Stimulated activated CD8-positive, alpha-beta memory T cell treated with anti-CD3 and anti-CD28 coated beads, Interleukin-4, amount 100 ng/mL, for 1 hour (primary cell): ENCODE measurements at places on chromosomes 5 and 9.

DNA sequence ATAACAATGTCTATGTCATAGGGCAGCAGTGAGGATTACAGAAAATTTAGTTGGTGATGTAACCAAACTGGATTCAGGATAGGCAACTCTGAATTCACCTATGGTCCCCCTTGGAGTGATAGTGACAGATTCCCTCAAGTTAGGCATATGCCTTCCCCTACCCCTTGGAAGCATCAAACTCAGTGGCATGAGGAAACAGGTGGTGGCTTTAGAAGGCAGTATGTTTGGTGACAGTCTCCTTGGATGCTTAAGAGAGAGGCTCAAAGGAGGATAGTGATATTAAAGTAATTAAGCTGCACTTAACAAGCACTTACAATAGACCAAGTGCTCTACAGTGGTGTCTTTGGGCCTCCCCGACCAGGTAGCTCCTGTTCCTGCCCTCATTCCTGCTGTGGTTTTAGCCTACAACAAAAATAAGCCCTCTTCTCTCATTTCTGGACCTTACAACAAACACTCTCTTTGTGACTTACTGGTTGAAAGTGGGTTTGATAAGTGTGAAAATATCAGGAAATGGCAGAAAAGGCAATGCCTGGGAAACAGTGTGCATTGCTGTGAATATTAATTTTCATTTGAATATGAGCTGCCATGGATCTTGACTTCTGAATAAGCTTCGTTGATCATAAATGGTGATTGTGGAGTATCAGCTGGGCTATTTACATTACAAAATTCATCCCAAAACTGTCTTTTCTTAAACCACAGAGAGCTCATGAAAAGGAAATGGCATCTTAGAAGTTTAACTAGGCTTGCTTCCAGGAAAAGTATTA is 29.2 kb downstream of the NR4A3 start:
- no peak for DNase-seq

DNA sequence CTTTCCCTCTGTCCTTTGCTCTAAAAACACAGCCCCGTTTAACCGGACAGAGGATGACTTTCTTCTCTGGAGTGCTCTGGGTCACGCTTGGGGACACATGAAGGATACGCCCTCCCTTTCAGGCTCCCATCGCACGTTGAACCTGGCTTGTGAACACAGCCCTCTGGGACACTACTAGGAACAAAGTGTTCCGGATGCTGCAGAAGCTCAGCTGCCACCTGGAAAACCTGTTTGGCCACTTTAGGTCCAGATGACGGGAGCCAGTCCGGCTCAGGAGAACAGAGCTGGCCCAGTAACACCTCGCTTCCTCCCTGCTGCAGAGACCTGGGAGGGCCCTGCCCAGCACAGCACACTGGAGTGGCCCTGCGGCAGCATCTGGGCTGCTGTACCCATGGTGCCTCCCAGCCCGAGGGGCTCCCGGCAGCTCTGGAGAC is 60.1 kb downstream of the GADD45G start:
- no peak for DNase-seq

DNA sequence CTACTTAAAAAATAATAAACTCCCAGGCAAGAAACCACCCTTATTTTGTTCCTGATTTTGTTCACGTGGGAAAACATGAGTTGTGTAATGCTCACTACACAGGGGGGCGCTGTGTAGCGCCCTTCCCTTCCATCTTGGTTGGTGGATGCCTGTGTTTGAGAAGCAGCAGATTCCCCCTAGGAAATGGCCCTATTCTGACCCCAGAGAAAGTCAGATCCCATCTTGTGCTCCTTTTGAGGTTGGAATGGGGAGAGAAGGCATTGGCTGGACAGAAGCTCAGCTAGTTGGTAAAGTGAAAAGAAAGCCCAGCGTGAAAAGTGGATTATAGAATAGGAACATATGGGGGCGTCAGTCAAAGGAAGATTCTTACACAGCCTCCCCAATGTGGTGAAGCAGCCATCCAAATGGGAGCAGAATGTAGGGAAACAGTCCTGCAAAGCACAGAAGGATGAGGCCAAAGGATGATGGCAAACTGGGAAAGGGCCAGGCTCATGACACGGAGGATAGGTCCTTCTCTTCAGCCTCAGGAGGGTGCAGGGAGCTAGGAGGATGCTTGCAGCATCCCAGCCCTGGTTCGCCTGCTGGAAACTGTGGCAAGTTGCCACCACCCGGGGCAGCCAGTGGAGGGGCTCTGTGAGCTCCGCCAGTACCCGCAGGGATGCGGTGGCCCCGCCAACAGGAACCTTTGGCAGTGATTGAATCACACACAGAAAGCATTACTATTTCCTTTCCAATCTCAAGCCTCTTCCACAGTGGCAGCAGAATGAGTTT is 314.2 kb upstream of the DAP start:
- no peak for DNase-seq

DNA sequence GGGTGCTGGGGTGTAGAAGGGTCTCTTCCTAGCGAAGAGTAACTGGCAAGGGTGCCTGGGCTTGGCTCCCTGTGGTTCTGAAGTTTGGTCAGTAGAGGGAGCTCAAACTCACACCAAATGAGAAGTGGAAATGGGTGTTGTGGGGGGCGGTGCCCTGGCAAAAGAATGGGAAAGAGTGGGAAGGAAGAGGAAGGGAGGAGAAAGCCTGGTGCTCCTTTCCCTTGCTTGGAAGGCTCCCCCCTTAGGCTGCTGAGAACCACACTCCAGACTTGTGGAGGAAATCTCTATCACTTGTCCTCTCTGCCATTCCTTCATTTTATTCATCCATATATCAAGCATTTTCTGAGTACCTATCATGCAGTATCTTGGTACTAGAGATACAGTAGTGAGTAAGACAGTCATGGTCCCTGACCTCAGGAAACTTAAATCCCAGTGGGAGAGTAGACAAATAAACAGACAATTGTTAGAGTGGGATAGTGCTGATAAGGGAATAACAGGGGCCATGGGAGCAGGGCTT is 13.0 kb downstream of the SLC4A9 start:
- DNase-seq, result no peak

GRCh38 chr9:91182429-91183225 is 179.1 kb downstream of the AUH start:
- no peak for DNase-seq

- DNase-seq, result no peak
Observed at GRCh38 chr9:114287001-114287762, 35.7 kb upstream of the ORM1 start.

GRCh38 chr9:137611623-137612609 is 6.4 kb downstream of the ARRDC1 start:
- no peak for DNase-seq

DNA sequence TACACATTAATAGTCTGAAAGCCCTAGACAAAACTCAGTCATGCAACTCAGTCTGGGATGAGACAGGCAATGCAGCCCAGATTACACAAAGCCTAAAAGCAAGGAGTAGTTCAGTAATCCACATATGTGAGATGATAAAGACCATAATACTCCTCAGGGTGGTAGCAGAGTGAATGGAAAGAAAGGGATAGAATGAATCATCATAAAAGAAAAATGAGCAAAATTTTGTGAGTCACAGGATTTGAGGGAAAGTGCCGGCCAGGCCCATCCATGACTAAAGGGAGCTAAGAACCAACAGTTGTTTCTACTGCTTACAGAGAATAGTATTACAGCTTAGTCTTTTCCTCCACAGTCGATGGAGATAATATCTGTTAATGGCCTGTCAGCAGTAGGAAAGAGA is 90.0 kb upstream of the POU5F2 start:
- no peak for DNase-seq
